Fibroblast of skin of right quadriceps (primary cell): ENCODE measurements at places on chromosomes 6 and 20.

DNA sequence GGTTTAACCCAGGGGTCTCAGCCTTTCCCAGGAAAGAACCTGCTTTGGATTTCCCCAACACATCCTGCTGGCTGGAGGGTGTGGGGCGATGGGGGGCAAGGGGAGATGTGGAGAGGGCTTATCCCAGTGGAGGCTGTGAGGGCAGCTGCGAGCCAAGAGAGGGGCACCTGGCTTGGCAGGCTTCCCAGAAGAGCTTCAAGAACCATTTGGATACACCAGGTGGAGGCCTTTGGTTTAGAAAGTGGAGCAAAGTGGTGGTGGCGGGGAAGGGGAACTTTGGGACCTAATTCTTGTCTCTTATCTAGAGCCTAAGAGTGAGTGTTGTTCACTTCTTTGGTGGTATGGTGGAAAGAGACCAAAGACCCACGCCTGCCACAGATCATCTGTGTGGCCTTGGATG lies 12.4 kb downstream of the CD40 start:
- no peak for DNase-seq

GRCh38 chr20:48198929-48199451 lies 413.7 kb upstream of the SULF2 start:
- DNase-seq: peak; percentile 97

DNA sequence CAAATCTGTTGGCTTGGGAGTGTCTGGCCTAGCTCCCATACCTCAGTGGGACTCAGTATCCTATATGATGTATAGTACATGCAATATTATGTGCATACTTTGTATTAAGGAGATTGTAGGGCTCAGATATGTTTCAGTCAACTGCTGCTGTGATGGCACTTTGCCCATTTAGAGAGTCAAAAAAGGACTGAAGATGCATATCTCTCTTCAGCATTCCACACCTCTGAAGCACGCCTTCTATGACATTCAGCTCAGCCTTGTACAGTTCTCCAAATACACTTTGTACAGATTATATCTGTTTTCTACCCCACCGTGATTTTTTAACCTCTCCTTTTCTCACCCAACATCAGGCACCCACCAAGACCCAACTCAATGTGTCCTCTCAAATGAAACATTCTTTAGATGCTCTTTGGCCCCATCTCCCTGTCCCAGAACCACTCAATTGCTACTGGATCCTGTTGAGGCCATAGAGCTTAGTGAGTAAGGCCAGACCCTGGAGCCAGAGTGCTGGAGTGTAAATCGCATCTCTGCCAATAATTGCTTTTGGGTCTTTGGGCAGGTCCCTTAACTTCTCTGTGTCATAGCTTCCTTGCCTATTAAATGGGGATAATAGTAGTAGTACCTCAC lies 15.6 kb downstream of the ENPP1 start:
- DNase-seq: peak; percentile 53

GRCh38 chr6:142740449-142740848 lies 204.5 kb downstream of the HIVEP2 start:
- peak; percentile 21 for DNase-seq

DNA sequence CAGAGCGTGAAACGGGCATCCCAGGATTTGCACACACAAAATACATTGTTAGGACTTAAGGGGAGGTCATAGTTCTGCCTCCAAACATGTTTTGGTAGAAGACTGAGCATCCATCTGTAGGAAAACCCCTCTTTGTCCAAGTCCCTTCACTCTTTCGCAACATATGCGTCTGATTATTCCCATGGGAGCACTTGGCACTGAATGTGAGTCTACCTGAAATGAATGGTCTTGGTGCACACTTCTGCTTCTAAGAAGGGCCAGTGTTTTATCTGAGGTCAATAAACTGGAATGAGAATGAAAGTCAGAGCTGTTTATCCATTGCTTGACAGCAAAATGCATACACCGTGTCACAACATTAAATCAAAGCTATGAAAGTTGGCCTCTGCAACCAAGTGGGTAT lies 33.0 kb downstream of the GJA10 start:
- no peak for DNase-seq

DNA sequence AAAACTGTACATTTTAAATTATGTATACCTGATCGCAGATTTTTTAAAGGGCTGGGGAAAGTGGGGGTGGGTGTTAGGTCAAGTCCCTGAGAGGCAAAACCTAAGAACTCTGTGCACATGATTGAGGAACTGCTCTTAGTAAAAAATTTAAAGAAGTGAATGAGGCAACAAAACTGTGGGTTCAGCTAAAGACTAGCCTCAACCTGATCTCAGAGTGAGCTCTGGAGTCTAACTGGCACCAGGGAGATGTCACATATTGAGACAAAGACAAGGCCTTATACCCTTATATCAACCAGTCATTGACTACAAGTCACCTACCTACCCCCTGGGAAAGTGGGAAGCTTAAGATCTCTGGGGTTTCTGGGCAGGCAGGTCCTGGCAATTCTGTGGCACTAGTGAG lies 27.4 kb upstream of the RUNX2 start:
- DNase-seq: no peak

- DNase-seq: no peak
These were observed 8.5 kb downstream of the TMEM63B start for GRCh38 chr6:44135875-44136274.

GRCh38 chr6:2807342-2808090 lies 34.1 kb downstream of the SERPINB1 start:
- DNase-seq: no peak

- DNase-seq: no peak
These were observed 143.2 kb downstream of the MBOAT1 start for GRCh38 chr6:20069021-20069522.

- DNase-seq: peak; percentile 18
These were observed 493.3 kb downstream of the ADGRB3 start for GRCh38 chr6:69128411-69128810.

GRCh38 chr6:168905451-168906090 lies 348.1 kb downstream of the THBS2 start:
- no peak for DNase-seq

DNA sequence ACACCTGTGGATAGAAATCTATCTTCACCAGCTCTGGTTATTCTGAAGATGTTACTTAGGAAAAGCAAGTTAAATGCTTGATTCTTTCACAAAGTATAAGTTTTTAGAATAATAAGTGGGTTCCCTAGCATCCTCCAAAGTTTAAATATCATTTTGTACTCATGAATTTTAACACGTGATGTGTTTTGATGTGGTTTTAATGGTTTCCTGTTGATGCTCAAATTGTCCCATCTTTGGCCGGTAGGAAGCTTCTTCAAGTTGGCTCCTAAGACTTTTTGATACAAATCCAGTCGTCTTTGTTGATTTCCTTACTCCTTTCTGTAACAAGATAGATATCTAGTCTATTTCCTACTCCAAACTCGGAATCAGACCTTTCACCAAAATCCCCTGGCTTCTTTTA lies 94.5 kb upstream of the STXBP5 start:
- no peak for DNase-seq

DNA sequence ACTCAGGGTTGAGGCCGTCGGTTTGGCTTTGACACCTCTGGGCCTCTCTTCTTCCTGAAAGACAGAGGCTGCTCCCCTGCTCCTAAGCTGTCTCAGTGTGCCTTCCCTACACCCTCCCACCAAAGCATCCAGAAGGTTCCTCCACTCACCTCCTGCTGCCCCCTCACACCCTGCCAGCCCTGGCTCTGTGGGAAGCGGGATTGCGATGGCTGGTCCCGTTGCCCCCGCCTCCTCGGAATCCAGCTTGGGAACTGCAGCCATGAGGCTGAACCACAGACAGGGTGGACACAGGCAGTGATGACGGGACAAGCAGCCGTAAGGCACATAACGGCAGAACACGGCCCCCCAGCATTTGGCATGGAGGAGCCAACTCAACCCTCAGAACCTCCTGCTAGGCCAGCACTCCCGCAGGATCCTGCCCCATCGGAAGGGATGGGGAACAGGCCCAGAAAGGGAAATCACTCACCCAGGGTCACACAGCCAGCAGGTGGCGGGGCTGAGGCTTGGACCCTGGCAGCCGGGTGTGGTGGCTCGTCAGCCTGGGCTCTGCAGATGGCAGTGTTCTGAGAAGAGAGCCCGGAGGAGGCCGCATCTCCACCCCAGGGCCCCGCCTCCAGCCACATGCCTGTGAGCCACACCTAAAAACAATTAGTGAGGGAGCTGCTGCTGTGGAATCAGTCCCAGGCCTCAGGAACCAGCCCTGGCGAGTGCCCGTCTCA lies 139.6 kb downstream of the PHACTR3 start:
- DNase-seq: no peak

DNA sequence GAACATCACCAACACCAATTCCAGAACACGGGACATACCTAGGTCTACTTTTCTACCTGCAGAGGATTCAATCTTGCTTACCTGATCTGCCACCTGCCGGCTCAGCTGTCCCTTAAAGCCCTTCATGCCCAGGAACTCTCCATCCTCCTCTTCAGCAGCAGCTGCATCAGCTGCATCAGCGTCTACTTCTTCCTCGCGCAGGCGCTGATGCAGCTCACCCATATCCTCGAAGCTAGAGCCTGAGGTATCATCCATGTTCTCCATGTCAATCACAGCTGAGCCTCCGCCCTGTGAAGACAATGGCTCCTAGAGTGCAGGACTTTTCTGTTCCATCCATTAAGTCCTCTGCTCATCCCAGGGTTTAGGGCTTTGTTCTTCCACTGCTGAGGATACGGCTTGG lies 918 bp downstream of the YIPF3 start:
- no peak for DNase-seq

DNA sequence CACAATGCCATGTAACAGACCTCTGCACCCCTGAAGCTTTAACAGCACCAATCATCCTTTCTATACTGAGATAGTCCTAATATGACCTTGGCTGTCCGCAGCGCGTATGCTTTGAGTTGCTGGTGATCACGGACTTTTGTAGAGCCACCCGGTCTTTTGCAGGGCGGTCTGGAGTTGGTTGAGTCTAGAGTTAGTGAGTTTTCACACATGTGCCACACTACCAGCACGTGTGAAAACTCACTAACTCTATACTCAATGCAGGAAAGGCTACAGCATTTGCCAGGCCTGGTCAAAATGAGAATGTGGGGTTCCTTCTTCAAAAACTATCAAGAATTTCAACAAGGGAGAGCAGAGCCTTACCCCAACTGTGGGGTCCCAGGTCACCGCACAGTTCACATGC lies 14.6 kb downstream of the AGPAT4 start:
- DNase-seq: no peak

DNA sequence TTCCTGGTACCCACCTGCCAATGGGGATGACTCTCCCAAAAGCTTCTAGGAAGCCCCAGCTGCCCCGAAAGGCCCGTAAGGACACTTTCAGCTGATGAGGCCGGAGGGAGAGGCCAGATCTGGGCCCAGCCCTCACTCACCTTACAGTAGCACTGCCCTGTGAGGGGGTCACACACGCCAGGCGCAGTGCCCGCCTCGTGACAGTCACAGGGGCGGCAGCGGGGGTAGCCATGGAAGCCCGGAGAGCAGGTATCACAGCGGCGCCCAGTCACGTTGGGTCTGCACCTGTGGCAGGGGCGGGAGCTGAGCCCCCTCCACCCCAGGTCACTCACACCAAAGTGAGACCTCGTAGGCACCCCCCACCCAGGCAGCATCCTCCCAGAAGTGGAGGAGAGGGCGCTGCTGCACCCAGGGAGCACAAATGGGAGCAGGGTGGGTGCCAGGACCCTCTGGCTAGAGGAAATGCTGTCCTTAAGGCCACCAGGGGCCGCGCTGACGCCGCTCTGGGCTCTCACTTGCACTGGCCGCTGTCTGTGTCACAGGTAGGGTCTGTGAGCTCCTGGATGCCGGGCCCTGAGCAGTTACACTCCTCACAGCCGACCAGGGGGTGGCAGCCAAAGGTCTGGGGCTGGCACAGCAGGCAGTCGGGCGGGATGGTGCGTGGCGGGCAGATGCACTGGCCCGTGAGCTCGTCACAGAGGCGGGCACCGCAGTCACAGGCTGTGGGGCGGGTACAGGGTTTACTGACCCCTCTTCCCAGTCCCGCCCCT lies 25.1 kb downstream of the ADRM1 start:
- DNase-seq: no peak
